Tibial nerve (tissue), 4 donors: ENCODE measurements at places on chromosomes 3 and 15. TPM values are rescaled to one million over a fixed set of nuclear protein-coding genes. Genes with fewer than 3 reads are reported as not detected.

The MFAP1 gene
- 9.6 TPM for total RNA-seq

The LRRC34 gene
- 10.3 TPM for total RNA-seq

The ERICH6 gene
- total RNA-seq: 0.84 TPM

The SLC22A14 gene
- total RNA-seq: not detected

The ONECUT1 gene
- total RNA-seq: not detected

The SLC24A5 gene
- total RNA-seq: not detected

The STAG1 gene
- 54.3 TPM for total RNA-seq

The PIERCE2 gene
- total RNA-seq: 4.8 TPM

The CADPS gene
- total RNA-seq: 16.7 TPM

The CFAP91 gene
- total RNA-seq: 23.7 TPM

The LRTM1 gene
- not detected for total RNA-seq

The CASR gene
- total RNA-seq: not detected

The PIGX gene
- 28.8 TPM for total RNA-seq

The ADGRG7 gene
- total RNA-seq: not detected

The SEC61A1 gene
- total RNA-seq: 155 TPM

The P2RY1 gene
- 8.4 TPM for total RNA-seq

The CEMIP gene
- total RNA-seq: 0.21 TPM

The GPR27 gene
- total RNA-seq: 3.0 TPM

The CCK gene
- total RNA-seq: not detected

The LSG1 gene
- 24.9 TPM for total RNA-seq

The LRRC31 gene
- not detected for total RNA-seq

The KIF7 gene
- 18.4 TPM for total RNA-seq
